Uterine smooth muscle cell (primary cell): ENCODE measurements at places on chromosomes 1 and 21. TPM values are rescaled to one million over a fixed set of nuclear protein-coding genes. Genes with fewer than 3 reads are reported as not detected.

Gene PLXNA2
- total RNA-seq: 0.22 and 0.50 TPM in 2 replicates

Gene PPFIA4
- total RNA-seq: 5.0 and 10.1 TPM in 2 replicates

Gene CFAP74
- not detected in 2 replicates for total RNA-seq

Gene ST6GALNAC5
- 0.66 and 4.4 TPM in 2 replicates for total RNA-seq

Gene LCE1D
- not detected in 2 replicates for total RNA-seq

Gene DNAJC11
- 28.9 and 37.4 TPM in 2 replicates for total RNA-seq

Gene NTRK1
- not detected in 2 replicates for total RNA-seq

Gene C8B
- not detected in 2 replicates for total RNA-seq

Gene VHLL
- total RNA-seq: not detected in 2 replicates

Gene CFHR1
- 0.11 and 0.25 TPM in 2 replicates for total RNA-seq

Gene C1orf210
- total RNA-seq: 0.11 TPM in 1 of 2 replicates, not detected in the other

Gene EDARADD
- total RNA-seq: 0.25 and 0.55 TPM in 2 replicates

Gene KIAA0040
- total RNA-seq: 0.44 and 0.62 TPM in 2 replicates

Gene PDC
- total RNA-seq: not detected in 2 replicates

Gene KLHL21
- 71.9 and 94.2 TPM in 2 replicates for total RNA-seq

Gene C4BPA
- not detected in 2 replicates for total RNA-seq

Gene OR2T33
- not detected in 2 replicates for total RNA-seq

Gene HSD3B2
- not detected in 2 replicates for total RNA-seq

Gene GBP1
- total RNA-seq: 19.8 and 27.7 TPM in 2 replicates
